GOT3 (cell line): ENCODE measurements at places on chromosomes 13 and 19.

- no peak for DNase-seq
These were observed 16.0 kb downstream of the ILF3 start for GRCh38 chr19:10670182-10670581.

GRCh38 chr19:55640577-55641425 is at the start of gene ZNF580:
Gene ZNF580, plus strand, starts transcription at chr19:55641002. Its CDS starts 1,507 bp downstream, at chr19:55642509.
- no peak for DNase-seq

GRCh38 chr13:23960566-23961156 is 63.4 kb upstream of the C1QTNF9B start:
- DNase-seq, result no peak

- no peak for DNase-seq
These were observed 18.6 kb downstream of the FCGBP start for GRCh38 chr19:39915848-39916215.

DNA sequence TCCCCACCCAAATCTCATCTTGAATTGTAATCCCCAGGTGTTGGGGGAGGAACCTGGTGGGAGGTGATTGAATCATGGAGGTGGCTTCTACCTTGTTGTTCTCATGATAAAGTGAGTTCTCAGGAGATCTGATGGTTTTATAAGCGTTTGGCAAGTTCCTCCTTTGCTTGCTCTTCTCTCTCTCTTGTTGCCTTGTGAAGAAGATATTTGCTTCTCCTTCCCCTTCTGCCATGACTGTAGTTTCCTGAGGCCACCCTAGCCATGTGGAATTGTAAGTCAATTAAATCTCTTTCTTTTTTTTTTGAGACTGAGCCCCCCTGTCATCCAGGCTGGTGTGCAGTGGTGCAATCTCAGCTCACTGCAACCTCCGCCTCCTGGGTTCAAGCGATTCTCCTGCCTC is 34.4 kb downstream of the VSTM1 start:
- DNase-seq, result no peak

DNA sequence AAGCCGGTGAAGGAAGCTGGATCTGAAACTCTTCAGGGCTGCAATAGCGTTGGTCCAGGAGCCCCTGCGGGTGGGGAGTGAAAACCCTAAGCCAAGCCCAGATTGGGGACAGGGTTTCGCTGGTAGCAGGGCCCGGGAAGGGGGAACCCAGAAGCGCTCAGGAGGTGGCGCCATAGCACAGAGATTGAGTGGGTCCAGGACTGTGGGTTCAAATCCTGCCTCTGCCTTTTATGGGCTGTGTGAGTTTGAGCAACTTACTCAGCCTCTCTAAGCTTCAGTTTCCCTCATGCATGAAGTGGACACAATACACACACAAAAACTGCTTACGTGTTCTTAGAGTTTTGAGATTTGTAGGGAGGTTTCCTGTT is 8.3 kb upstream of the SYCN start:
- no peak for DNase-seq

DNA sequence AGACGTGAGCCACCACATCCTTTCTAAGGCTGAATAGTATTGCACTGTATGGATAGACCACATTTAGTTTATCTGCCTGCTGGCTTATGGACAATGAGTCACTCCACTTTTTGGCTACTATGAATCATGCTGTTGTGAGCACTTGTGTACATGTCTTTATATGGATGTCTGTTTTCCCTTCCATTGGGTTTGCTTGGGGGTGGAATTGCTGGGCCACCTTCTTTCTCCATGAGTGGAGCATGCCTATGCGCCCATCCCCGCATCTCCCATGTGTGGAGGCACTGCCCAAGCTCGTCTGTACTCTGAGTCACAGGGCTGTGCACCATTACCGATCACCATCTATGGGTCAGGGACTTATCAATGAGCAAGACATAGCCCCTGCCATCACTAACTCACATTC is 127.2 kb upstream of the GJB6 start:
- DNase-seq, result no peak

GRCh38 chr13:60152114-60152513 is 11.6 kb downstream of the DIAPH3 start:
- no peak for DNase-seq

DNA sequence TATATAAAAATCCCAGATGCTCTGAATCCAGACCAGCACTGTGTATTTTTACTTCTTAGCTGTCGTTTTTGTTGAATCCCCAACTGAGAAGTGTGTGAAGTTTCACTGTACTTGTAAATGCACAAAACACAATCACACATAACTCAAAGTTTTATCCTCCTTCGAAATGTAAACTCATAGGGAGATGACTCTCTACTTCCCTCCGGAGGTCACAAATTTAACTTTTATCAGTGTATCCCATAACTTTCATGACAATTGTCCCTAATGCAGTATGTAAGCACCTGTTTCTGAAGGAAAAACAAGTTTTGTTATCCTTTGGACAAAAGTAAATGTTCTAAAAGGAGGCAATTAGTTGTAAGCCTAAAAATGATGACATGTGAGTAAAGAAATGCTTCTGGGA is 665.0 kb upstream of the SLITRK6 start:
- no peak for DNase-seq

- no peak for DNase-seq
These were observed 1.1 kb downstream of the ZNF600 start for GRCh38 chr19:52785506-52785905.

DNA sequence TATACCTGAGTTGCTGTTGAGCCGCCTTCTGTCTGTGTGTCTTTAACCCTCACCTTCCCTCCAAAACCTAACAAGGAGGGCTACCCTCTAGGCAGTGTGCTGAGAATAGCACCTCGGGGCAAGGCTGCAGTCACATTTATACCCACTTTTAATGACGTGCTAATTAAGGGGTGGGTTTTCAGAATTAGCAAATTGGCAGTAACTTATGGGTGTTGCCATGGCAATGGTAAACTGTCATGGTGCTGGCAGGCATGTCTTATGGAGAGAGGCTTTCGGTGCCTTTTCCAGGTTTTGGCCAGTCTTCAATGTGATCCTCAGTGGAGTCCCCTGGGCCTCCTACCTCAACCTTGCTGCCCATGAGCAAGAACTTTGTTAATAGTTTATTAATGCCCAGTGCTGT is 1.2 kb upstream of the PNMA8A start:
- DNase-seq, result no peak

DNA sequence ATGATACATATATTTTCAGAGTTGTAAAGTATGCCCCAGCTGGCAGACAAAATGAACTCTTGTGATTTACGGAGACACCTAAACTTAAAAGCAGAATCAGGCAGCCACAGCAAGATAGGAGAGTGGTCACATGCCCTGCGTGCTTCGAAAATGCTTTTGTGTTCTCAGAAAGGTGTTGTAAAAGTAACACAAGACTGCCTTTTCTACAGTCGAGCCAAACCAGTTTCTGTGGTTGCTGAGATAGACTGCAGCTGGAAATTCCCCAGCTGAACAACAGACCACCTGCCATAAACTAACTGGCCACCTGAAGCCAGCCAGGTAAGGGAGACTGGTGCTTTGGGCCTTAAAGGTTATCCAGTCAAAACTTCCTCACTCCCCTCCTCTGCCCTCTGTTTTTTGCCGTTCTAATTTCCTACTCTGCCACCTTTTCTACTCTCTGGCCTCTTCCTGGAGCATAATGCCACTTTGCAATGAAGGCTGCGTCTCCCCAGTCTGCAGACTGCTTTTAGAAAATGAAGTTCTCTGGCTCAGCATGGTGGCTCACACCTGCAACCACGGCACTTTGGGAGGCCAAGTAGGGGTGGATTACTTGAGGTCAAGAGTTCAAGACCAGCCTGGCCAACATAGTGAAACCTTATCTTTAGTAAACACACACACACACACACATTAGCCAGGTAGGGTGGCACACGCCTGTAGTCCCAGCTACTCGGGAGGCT is 381.2 kb upstream of the SLITRK1 start:
- DNase-seq, result no peak

- no peak for DNase-seq
These were observed 27.5 kb upstream of the NCCRP1 start for GRCh38 chr19:39169143-39169810.

- DNase-seq, result no peak
These were observed 1.8 kb downstream of the MBD3 start for GRCh38 chr19:1590641-1591397.

- DNase-seq, result no peak
These were observed 6.6 kb upstream of the FBXW9 start for GRCh38 chr19:12703046-12703445.

GRCh38 chr13:111530137-111530870 is 209.9 kb downstream of the TEX29 start:
- DNase-seq, result no peak

DNA sequence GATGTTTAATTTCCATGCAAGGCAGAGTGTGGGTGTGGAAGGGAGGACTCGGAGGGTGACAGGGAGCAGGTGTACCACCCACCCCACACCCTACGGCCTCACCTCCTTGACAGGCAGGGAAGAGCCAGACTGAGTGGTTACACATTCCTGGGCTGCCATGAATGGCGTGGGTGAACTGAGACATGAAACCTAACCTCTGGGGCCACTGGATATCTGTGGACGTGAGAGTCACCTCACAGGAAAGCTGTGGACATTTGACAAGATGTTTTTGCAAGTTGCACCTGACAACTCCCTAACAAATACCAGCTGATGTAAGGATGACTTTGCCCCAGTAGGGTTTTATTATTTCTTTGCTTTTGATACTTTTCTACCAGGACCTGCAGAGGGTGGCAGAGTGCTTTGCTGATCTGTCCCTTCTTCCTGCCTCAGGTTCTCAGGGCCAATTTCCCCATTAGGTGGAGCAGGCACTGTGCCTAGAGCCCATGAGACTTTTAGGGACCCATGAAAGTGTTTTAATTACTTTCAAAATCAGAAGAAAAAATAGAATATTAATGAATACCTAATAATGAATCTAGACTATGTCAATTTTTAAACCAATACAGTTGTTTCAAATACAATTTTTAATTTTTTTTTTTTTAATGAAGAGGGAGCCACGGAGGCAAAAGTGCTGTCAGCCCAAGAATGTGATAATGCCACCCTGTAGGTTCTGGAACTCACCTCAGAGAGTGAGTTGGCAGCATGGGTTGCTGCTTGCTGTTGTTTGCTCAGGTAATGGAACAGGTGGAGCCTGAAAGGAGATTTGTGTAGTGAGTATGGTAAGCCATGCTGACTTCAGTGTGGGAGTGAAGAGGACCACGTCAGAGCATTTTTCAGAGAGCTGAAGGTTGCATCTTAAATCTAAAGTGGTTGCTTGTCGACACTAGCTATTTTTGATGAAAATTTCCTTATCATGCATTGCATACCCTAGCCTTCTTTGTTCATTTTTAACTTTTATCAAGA is 58.0 kb upstream of the CYSLTR2 start:
- DNase-seq, result no peak

- no peak for DNase-seq
These were observed 2.2 kb downstream of the CXCL17 start for GRCh38 chr19:42440357-42441048.

GRCh38 chr19:45161738-45162607 is 1.2 kb upstream of the NKPD1 start:
- no peak for DNase-seq

DNA sequence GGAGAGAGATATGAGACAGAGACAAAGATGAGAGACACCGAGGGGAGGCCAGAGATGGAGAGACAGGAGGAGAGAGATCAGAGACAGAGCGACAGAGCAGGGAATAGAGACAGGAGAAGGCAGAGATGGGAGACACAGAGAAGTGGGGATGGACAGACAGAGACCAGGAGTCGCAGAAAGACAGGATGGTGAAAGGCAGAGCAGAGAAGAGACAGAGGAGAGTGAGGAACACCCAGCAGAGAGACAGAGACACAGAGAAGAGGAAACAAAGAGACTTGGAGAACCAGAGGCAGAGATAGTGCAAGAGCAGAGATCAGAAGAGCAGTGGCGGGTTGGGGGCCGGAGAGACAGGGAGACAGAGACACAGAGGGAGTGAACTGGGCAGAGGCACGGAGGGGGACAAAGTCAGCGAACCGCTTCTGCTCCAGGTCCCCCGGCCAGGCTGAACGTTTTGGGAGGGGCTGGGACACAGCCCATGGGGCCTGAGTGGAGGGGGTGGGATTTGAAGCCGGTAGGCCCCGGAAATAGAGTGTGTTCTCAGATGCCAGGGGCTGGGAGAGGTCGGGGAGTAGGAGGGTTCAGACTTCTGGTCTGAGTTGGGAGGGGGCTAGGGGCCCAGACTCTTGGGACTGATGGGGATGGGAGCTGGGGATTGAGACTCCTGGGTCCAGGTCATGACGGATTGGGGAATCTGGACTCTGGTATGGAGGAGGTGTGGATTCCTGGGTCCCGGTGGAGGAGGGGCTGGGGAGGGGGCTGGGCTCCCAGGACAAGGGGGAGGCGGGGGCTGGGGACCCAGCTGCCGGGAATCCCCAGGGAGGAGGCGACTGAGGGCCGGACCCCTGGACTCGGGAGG is 654 bp downstream of the ZNF579 start:
- DNase-seq, result no peak
